Activated T-cell treated with anti-CD3 and anti-CD28 coated beads, Interleukin-2, amount 50 U/mL, for 1 hour (primary cell): ENCODE measurements at places on chromosomes 2 and 18.

- DNase-seq = no peak
Observed at GRCh38 chr2:73759904-73760303, 20.0 kb downstream of the DUSP11 start.

GRCh38 chr2:217943446-217944321, 59.1 kb downstream of the TNS1 start:
- no peak for DNase-seq

GRCh38 chr18:57441071-57441794, 6.1 kb downstream of the ONECUT2 start:
- no peak for DNase-seq

- DNase-seq = no peak
Observed at GRCh38 chr2:31286230-31286629, 52.3 kb downstream of the EHD3 start.

DNA sequence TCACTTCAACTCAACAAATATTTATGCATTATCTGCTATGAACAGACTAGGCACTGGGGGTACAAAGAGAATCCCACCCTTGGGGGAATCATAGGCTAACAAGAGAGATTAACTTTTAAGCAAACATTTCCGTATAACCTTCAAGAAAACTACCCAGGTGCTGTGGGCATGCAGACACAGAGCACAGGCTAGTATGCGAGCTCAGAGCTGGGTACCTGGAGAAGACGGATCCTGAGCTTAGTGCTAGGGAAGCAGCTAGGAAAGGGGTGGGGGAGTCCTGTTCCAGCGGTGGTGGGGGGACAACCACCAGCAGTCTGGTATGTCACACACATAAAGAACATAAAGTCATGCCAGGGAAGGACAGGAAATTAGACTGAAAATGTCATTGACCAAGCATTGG, 17.5 kb upstream of the DSG3 start:
- DNase-seq = no peak

- DNase-seq = no peak
Observed at GRCh38 chr18:10440884-10441283, 13.6 kb upstream of the APCDD1 start.
